Activated CD4-positive, CD25-positive, alpha-beta regulatory T cell (primary cell): ENCODE measurements at places on chromosomes 5 and 9.

DNA sequence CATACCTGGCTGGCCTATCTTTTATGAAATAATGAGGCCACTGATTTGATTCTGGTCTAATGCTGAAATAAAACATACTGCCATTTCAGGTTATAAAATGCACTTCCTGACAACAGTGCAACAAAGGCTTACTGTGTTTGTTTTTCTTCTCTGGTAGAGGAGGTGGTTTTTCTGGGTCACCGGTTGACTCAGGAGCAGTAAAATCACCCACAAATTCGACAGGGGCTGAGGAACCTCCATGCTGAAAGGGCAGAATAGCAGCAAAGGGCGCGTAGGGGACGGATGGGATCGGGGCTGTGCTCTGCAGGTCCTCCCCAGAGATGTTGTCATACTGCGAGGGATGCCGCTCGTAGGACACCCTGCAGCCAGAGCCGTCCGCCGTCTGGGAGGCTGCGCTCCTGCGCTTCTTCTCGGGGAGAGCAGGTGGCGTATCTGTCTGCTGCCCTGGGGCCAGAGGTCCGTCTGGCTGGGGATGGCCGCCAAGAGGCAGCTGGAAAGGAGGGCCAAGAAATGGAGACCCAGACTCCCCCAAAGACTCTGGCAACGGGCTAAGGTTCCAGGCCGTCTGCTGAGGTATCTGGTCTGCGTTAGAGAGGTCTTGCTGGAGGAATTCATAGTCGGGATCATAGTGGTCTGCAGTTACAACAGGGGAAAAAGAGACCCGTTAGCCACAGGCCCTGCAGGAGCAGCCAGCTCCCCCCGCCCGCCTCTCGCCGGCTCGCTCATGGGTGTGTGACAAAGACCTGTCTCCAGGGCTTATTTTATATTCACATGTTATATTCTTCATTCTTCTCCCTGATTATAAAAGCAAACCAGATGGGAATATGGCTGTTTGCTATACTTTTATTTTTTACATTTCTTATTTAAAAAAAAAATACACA lies 80.7 kb downstream of the PRRT1B start:
- DNase-seq: no peak

- no peak for DNase-seq
These were observed 97.4 kb upstream of the ITGA1 start for GRCh38 chr5:52690236-52690768.

GRCh38 chr5:72152545-72152944 lies 45.3 kb downstream of the MAP1B start:
- no peak for DNase-seq

- no peak for DNase-seq
These were observed 55.1 kb upstream of the TLR4 start for GRCh38 chr9:117649126-117649525.
